ENCODE measurements at places on chromosomes 5 and 9.

GRCh38 chr5:54691656-54692055 lies 174.1 kb downstream of the SNX18 start:
- H3K36me3 ChIP-seq: peaks cover 7% of the 10 kb centered on the region
- H3K4me3 ChIP-seq: no peak overlapping the region

DNA sequence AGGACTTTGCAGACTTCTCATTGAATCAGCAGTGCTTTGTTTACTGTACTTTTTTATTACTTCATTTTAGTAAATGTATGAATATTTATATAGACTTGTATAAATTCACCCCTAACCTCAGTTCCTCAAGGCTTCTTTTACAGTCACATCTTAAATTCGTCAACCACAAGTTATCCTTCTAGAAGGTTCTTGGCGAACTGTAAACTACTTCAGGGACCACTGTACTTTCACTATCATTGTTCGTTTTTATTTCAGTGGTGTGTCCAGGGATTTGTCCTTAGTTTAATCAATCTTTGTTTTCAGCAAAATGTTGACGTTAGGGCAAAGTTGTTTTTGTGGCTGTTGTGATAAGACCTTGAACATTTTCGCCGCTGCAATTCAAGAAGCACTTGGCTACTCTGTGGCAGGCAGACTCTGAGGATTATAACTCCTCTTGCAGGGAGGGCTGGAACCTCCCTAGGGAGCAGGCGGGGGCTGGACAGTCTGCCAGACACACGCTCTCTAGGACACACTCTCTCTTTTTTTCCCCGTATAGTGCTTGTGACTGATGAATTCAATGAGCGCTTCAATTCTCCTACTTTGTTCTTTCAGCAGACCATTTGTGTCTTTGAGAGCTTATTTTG lies 252.8 kb downstream of the FBXL7 start:
- no peak for DNase-seq
- no peaks in the 10 kb centered on the region for H3K4me1 ChIP-seq
- H3K27ac ChIP-seq: no peak overlapping the region
- no peaks in the 10 kb centered on the region for H3K36me3 ChIP-seq
- no peaks in the 10 kb centered on the region for H3K27me3 ChIP-seq
- H3K4me3 ChIP-seq: no peak overlapping the region

DNA sequence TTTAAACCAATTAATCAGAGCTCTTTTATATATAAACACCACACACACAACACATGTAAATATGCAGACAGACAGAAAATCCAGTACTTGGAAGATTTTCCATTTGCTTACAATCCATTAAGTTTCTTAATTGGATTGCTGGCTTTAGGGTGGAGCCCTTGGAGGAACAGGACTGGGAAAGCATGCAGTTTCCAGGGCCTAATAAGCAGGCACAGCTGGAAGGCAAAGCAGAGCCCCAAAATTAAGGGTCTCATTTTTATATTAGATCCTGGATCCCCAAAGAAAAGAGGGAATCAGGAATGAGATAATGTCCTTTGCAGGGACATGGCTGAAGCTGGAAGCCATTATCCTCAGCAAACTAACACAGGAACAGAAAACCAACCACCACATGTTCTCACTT lies 13.1 kb upstream of the SMC2 start:
- H3K36me3 ChIP-seq: no peaks in the 10 kb centered on the region
- H3K4me1 ChIP-seq: no peaks in the 10 kb centered on the region
- H3K27ac ChIP-seq: no peak overlapping the region

DNA sequence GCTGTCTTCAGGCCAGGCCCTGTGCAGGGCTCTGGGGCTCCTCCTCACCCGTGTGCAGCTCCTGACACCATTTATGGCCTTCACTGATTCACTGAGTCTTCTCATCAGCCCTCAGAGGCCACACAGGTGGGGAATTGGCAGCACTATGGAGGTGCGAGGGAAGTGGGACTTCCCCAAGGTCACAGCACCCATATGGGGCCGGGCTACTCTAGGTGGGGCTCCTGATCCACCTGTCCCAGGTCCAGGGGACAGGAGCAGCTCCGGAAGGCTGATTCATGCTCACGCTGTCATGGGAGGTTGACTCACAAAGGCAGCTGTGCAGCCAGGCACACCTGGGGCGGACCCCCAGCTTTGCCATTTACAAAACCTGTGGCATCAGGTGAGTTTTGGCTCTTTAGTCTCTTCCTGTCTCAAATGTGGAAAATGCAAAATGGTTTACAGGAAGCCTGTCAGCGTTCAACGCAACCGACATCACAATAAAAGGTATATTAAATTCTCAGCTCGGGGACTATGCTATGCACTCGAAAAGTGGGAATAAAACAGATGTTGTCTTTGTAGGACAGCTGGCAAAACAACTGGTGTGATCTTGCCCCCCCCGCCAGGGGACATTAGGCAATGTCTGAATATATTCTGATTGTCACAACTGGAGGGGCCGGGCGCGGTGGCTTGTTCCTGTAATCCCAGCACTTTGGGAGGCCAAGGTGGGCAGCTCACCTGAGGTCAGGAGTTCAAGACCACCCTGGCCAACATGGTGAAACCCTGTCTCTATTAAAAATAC lies 15.0 kb downstream of the NAIF1 start:
- no peaks in the 10 kb centered on the region for H3K36me3 ChIP-seq
- no peak overlapping the region for H3K4me3 ChIP-seq
- peaks cover 3% of the 10 kb centered on the region for H3K27me3 ChIP-seq
- DNase-seq: no peak
- peaks cover 3% of the 10 kb centered on the region for H3K4me1 ChIP-seq

DNA sequence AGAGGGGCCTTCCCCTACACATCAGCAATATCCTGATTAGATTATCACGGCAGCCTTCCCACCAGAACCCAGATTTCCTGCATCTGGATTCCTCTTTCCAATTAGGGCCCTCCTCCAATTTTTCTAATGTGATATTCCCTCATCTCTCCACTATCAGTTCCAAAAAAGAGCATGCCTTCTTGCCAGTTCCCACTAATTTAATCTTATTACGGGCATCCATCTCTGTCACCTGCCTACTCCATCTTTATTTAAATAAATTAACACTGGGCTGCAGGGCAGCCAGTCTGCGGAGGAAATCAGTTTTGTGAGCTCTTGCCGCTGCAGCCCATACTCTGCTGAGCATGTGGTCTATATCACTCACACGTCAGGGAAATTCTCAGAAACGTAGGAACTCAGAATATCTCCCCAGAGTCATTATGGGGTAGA lies 16.6 kb upstream of the FBP2 start:
- H3K4me1 ChIP-seq: peaks cover 13% of the 10 kb centered on the region
- no peak for DNase-seq
- no peaks in the 10 kb centered on the region for H3K36me3 ChIP-seq
- H3K27me3 ChIP-seq: peaks cover 63% of the 10 kb centered on the region

- peaks cover 9% of the 10 kb centered on the region for H3K27me3 ChIP-seq
- H3K4me3 ChIP-seq: no peak overlapping the region
- no peak overlapping the region for H3K27ac ChIP-seq
- H3K36me3 ChIP-seq: no peaks in the 10 kb centered on the region
- no peaks in the 10 kb centered on the region for H3K4me1 ChIP-seq
- DNase-seq: no peak
Observed at GRCh38 chr5:172312286-172312685, 28.7 kb upstream of the UBTD2 start.

DNA sequence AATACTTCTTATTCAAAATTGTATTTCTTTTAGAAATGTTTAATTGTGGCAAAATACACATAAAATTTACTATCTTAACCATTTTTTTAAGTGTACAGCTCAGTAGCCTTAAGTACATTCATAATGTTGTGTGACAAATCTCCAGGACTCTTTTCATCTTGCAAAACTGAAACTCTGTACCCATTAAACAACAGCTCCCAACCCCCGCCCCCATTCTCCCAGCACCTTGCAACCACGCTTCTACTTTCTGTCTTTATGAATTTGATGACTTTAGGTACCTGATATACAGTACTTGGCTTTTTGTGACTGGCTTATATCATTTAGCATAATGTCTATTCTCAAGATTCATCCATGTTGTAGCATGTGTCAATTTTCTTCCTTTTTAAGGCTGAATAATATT lies 2.8 kb upstream of the IL5 start:
- H3K36me3 ChIP-seq: no peaks in the 10 kb centered on the region
- peaks cover 34% of the 10 kb centered on the region for H3K4me1 ChIP-seq
- H3K27me3 ChIP-seq: peaks cover 4% of the 10 kb centered on the region
- no peak overlapping the region for H3K27ac ChIP-seq

DNA sequence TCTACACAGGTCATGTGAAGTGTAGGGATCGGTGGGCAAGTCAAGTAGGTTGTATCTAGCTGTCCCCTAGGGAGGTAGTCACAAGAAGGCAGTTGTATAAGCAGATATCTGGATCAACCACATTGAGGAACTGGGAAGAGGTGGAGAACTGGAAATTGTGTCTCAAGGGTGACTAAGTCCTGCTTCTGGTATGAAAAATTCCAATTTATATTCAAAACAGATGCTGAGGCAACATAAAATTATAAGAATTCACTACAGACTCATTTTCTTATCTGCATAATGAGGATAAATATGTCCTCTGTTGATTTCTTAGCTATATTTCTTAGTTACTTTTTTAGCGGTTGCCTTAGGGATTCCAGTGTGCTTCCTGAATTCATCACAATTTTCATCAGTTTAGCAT lies 46.8 kb downstream of the GALNT12 start:
- DNase-seq: no peak
- H3K36me3 ChIP-seq: no peaks in the 10 kb centered on the region

GRCh38 chr5:140329739-140330481 lies 16.5 kb downstream of the HBEGF start:
- no peak overlapping the region for H3K27ac ChIP-seq
- DNase-seq: no peak
- H3K4me1 ChIP-seq: peaks cover under 1% of the 10 kb centered on the region

DNA sequence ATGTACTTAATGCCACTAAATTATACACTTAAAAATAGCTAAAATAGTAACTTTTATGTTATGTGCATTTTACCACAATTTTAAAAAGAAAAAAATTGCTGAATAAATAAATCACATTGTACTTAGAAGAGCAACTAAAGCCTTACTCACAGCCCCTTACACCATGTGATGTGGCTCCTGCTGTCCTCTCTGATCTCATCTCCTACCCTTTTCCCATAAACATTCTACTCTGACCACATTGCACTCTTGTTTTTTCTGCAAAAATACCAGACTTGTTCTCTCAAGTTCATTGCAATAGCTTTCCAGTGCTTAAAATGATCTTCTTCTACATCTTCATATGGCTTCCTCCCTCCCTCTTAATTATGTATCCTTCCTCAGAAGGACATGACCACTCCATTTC lies 268.4 kb downstream of the ELAVL2 start:
- H3K4me1 ChIP-seq: no peaks in the 10 kb centered on the region
- no peak for DNase-seq
- H3K27ac ChIP-seq: no peak overlapping the region
- H3K36me3 ChIP-seq: no peaks in the 10 kb centered on the region

GRCh38 chr5:1012313-1012841 lies 3.8 kb downstream of the NKD2 start:
- peaks cover 7% of the 10 kb centered on the region for H3K4me1 ChIP-seq
- H3K36me3 ChIP-seq: no peaks in the 10 kb centered on the region
- H3K27me3 ChIP-seq: peaks cover 32% of the 10 kb centered on the region
- H3K4me3 ChIP-seq: no peak overlapping the region

- DNase-seq: no peak
- no peak overlapping the region for H3K4me3 ChIP-seq
- H3K27ac ChIP-seq: no peak overlapping the region
- H3K4me1 ChIP-seq: no peaks in the 10 kb centered on the region
- no peaks in the 10 kb centered on the region for H3K36me3 ChIP-seq
- no peaks in the 10 kb centered on the region for H3K27me3 ChIP-seq
Observed at GRCh38 chr5:28766565-28767158, 1728.3 kb upstream of the CDH9 start.

DNA sequence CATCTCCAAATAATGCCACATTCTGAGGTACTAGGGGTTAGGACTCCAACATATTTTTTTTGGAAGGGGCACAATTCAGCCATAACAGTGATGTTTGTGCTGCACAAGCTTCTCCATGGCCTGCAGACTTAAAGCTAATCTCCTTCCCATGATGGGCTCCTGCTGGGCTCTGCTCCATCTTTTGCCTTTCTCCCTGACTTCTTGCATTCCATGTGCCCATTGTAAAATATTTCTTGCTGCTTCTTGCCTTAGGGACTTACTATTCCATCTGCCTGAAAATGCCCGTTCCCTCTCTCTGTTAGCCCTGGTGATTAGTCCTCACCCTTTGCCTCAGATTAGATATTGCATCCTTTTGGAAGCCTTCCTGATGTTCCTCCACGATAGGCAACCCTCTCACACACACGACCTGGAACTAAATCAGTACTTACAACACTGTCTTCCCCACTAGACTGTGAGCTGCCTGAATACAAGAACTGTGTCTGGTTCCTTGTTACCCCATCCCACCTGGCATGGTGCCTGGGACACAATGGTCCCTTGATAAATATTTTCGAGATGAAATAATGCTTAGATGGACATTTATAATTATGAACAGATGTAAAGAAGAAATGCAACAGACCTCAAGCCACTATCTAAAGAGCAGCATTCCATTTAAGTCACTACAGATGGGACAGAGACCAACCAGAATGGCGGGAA lies 33.5 kb downstream of the OR1J1 start:
- DNase-seq: no peak
- H3K27ac ChIP-seq: no peak overlapping the region
- H3K4me3 ChIP-seq: no peak overlapping the region
- H3K4me1 ChIP-seq: no peaks in the 10 kb centered on the region
- peaks cover 21% of the 10 kb centered on the region for H3K27me3 ChIP-seq

GRCh38 chr9:8823131-8823895 lies 1023.7 kb upstream of the DMAC1 start:
- no peak for DNase-seq
- peaks cover 1% of the 10 kb centered on the region for H3K4me1 ChIP-seq
- H3K36me3 ChIP-seq: no peaks in the 10 kb centered on the region
- no peak overlapping the region for H3K4me3 ChIP-seq

- H3K27me3 ChIP-seq: peaks cover 18% of the 10 kb centered on the region
- no peaks in the 10 kb centered on the region for H3K36me3 ChIP-seq
- no peak for DNase-seq
- no peak overlapping the region for H3K27ac ChIP-seq
Observed at GRCh38 chr5:144134194-144134826, 36.1 kb downstream of the YIPF5 start.

DNA sequence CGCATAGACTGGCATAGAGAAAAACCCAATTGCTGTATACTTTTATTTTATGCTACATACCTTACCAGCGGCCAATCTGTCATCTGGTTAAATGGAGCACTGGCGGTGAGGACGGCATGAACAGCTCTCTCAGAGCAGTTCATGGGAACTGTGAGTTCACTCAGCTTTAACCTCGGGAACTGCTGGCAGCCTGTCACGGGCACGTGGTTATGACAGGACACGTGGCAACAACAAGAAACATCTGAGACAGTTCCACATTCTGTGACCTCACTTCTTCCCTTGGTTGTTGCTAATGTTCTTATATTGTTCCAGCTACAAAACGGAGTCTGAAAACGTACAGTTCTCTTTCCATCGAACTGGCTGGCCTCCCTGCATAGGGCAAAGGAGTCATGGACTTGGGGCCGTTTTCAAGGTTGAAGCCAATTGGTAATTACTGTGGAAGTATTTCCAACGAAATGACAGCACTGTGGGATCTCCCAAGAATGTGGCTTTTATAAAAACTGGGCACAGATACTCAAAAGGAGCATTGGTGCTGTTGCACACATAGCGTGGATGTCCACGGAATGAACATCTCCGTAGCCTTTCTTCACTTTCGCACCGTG lies 246.3 kb upstream of the DAP start:
- H3K4me1 ChIP-seq: no peaks in the 10 kb centered on the region
- H3K27ac ChIP-seq: no peak overlapping the region

Measured in activated CD8-positive, alpha-beta memory T cell treated with anti-CD3 and anti-CD28 coated beads, Interleukin-2, amount 10 ng/mL, durations not matched to agents 7 days and 5 days (primary cell).